ENCODE measurements at places on chromosomes 6 and 20.

DNA sequence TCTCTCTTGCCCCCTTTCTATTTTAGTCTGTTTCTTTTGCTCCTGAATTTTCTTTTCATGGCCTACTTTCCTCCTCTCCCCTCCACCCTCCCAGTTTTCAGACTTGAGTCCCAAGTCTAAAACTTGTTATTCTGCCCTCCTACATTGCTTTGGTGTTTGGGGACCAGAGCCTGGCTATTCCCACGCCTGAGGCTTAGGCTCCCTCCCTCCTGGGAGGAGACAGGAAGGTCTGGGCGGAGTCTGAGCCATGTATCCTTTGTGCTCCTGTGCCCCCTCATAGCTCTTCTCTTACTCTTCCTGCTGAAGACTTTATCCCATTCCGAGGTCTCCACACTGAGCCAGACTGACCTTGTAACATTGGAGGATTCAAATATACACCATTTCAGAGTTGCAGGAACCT, 69.5 kb downstream of the DAAM2 start:
- DNase-seq: no peak

GRCh38 chr6:137731960-137732616, 135.0 kb upstream of the TNFAIP3 start:
- DNase-seq: no peak

DNA sequence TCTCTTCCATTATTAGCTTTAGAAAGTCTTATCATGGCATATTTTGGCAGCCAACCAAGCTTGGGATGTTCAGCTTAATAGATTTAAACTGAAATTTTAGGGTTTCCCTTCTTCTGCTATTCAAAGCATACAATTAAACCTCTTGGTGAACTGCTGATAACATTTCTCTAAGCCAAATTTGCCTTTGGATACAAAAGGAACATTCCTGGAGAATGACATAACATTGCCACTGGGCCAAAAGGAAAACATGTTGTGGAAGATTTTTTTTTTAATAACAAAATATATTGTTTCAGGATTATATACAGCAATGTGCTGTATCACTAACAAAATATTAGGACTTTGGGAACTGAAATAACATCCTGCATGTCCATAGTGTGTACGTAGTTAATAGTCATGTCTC, 215.1 kb upstream of the TBX18 start:
- no peak for DNase-seq

- peak; percentile 35 for DNase-seq
These were observed 39.7 kb downstream of the SIRPA start for GRCh38 chr20:1934721-1935573.

GRCh38 chr6:168725802-168726201, 284.8 kb downstream of the SMOC2 start:
- DNase-seq: no peak

DNA sequence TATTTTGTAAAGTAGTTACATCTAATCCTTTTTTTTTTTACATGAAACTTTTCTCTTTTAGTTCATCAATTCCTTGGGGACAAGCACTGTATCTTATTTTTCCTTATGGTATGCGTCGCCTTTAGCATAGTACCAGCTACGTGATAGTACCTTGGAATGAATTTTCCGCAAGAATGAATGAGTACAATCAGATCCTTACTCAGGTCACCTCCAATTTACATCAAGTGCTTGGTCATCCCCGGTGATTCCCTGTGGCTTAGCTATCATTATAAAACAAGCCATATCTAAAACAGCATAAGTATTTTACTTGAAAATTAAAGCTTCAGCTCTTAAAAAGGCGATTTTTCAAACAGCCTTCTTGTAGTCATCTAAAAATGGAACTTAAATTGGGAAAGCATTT, 680.4 kb upstream of the MAP3K7 start:
- DNase-seq: no peak

DNA sequence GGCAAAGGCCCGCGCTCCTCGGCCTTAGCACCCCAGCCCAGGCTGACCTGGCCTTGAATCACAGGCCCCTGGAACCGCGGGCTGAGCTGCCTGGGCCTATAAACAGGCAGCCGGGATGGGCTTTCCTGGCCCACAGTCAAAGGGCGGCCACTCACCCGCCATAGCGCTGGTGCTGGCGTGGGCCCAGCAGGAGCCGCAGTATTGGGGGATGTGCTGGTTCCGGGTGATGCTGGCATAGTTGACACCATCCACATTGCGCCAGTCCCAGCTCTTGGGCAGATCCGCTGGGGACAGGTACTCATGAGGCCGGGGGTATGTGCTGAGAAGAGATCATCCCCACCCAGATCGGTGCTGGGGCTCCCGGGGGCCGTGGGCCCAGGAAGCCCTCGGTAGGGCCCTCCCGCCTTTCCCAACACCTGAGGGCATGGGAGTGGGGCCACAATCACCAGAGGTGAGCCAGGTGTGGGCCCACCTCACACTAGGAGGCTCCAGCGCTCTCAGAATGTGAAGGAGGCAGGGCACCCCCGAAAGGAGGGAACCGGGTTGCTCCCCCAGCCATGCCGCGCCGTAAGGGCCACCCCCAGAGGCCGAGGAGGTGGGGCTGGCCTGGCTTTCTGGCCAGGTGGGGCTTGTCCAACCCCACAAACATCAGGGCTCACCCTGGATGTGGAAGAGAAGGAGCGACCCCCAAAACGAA, 739 bp downstream of the CTSZ start:
- DNase-seq: no peak

- DNase-seq: no peak
These were observed 107.1 kb downstream of the UNC5CL start for GRCh38 chr6:40931931-40932330.

DNA sequence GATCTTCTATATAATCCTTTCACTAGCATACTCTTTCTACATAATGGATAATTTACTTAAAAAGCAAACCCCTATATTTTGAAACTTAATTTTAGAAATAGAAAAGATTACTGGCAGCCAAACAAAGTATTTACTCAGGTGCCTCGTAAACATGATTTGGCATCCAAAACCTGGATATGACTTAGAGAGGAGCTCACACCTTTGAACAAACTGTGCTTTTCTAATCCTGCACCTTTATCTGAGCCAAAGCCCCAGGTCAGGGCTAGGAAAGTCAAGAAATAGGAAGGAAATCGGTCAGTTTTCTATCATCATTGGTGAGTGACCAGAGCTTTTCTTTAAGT, 170.9 kb downstream of the PHF3 start:
- DNase-seq: no peak

DNA sequence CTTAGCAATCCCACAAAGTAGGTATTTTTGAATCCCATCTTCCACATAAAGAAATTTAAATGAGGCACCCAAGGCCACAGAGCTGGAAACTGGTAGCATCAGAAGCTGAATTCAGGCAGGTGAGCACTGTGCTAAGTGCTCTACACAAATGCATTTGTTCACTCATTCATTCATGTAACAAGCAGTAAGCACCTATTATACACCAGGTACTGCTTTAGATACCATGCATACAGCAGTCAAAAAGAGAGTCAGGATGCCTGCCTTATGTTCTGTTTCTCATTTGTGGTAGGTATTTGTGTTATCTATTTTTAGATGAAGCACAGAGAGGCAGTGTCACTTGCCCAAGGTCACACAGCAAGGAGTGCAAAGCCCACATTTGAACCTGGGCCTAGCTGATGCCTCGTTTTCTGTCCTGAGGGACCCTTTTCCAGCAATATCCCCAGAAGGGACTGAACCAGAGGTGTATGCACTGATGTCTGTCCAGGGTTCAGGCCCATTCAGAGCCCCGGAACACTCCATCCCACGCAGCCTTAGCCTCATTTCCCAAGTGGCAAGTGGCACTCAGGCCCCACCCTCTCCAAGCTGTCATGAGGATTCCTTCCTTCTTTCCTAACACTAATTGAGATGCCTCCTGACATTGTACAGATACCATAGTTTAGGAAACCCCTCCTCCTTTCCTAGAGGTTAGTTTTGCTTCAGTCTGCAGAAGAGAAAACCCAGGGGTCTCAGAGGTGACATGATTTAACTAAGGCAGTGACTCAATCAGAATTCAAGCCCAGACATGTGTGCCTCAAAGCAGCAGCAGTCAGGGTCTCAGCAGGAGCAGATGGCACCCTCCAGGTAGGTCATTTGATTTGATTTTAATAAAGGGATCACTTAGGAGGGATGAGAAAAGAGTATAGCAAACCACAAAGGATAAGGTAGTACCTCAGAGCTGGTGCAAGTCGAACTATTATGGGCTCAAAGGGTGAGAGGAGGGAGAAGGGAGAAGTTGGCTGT, 61.2 kb upstream of the SIRPA start:
- no peak for DNase-seq

GRCh38 chr6:159875194-159875593, 15.6 kb upstream of the MAS1 start:
- DNase-seq: no peak

- DNase-seq: no peak
These were observed 32.4 kb downstream of the CBFA2T2 start for GRCh38 chr20:33522256-33522820.

- DNase-seq: no peak
These were observed 38.4 kb upstream of the FNDC1 start for GRCh38 chr6:159130846-159131245.

GRCh38 chr6:137673603-137674002, 179.4 kb upstream of the OLIG3 start:
- no peak for DNase-seq

DNA sequence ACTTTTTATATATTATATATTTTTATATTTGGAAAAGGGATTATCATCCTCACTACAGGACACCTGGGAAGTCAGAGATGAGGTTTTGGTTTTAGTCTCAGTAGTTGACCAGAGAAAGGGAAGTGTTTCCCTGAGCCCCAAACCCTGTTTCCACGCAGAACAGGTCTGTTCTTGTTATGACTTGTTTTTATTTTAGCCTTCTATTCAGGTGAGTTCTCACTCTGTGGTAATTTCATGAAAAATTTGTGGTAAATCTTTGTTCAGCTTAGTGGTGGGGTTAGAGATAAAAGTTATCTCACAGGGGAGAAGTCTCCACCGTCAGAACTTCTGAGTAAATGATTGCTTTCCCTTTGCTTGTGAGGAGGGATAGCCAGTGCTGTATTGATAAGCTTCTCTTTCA, 224.9 kb downstream of the FARS2 start:
- DNase-seq: no peak

- DNase-seq: no peak
These were observed 166.9 kb upstream of the MCHR2 start for GRCh38 chr6:100160930-100161329.

DNA sequence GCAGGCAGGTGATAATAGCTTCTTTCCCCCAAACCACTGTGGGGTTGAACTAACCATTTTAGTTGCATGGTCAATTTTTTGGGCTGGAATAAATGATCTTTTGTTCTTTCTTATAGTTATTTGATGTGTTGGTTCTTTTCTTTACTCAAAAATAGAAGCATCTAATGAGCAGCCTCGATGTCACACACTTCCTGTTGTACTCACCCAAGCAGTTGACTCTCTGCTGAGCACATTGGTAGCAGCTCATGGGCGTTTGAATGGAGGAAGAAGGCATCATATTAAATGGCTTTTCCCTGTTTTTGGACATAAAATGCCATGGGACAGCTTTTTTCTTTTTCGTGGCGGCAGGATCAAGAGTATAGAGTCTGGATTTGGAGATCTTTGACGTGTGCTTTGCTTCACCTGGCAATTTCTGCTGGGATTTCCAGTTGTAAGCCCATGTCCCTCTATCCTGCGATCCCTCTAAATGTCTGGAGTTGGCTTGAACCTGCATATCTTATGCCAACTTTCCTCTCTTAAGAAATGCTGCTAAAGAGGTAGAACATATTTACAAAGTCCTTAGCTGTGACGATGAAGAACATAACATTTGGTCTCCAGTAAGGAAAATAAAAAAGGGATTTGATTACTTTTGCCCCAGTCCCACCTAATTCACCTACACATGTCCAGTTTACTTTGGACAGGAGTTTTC, 268.3 kb downstream of the PRL start:
- no peak for DNase-seq

DNA sequence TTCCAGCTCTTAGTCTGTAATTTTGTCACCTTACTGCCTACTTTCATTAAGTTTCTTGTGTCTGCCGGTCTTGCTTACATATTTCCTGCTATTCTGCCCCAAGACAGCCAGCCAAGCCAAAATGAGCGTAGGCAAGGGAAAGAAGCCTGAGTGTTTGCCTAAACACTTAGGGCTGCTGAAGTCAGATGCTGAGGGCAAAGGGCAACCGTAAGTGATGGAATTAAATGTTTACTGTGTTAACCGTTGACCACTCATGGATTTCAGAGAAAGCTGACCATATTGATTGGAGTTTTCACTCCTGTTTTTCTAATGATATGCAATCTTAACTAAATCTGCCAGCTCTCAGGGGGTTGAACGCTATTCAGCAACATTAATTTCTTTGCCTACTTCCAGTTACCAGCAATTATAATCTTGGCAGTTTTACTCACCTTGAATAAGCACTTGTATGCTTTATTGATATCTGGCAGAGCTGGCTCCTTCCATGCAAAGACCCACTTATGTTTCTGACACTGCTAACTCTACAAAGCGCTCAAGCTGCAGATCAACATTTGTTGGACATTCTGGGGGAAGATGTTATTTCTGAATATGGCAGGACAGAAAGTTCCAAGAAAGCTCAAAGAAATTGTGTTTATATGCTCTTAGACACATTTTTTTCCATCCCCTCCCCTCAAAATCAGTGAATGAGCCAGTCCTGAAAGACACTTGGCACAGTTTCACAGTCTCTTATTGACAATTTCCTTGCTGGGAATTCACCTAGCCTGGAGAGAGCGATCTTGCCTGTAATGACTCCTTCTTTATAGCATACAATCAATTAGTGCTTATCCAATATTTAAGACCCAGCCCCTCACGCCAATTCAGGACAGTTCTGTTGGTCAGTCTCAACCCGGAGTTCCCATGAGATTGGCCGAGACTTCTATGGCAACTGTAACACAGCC, 183.8 kb downstream of the PLCB1 start:
- DNase-seq: no peak

- no peak for DNase-seq
These were observed 267.4 kb upstream of the CDH4 start for GRCh38 chr20:60984666-60985065.

DNA sequence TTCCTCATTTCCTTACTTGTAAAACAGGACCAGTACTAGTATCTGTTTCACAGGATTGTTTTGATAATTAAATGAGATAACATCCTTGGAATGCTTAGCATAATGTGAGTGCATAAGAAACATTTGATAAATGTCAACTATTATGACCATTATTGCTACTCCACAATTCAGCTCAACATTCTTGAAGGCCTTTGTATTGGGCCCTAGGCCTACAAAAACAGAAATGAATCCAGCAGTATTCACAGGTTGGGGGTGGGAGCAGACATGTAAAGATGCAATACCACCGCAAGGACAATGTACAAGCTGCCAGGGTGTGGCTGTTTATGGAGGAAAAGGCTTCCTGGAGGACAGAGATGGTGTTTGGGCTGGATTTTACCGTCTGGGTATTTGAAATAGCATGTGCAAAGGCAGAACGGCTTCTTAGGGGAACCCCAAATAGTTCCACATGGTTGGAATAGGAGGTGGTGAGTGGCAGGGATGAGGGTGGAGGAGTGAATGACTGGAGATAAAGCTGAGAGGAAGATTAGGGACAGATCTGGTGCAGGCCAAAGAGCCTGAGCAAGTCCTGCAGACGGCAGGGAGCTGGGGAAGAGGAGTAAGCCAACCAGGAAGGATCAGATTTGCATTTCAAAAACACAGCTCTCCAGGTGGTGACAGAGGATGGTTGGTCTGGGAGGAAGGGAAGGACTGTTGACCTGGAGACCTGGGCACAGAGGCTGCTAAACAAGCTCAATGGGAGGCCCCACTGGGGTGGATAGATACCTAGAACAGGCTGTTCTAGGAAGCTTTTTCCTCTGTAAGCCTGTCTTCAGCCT, 57.0 kb upstream of the EPB41L1 start:
- DNase-seq: no peak
